ENCODE measurements at places on chromosomes 5 and 9.

DNA sequence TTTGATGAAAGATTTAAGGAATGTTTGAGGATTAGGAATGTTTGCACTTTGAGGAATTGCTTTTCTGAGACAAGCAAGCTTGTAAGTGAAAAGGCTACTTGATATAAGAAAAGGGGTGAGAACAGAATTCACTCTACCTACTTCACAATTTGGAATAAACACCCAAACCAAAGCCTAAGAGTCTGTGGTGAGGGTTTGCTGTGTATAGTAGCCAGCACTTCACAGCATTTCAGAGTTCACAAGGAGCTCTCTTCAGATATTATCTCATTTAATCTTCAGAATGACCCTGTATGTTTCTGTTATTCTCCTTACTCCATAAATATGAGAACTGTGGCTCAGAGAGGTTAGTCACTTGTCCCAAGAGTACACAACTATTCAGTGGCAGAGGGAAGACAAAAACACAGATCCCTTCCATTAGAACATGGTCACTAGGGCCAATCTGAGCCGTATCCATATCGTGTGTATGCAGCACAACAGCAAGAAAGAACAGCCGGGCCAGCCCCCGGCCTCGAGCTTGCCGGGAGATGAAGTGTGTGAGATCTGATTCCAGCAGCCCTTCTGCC is 92.4 kb downstream of the FRMD3 start:
- no peak for DNase-seq

DNA sequence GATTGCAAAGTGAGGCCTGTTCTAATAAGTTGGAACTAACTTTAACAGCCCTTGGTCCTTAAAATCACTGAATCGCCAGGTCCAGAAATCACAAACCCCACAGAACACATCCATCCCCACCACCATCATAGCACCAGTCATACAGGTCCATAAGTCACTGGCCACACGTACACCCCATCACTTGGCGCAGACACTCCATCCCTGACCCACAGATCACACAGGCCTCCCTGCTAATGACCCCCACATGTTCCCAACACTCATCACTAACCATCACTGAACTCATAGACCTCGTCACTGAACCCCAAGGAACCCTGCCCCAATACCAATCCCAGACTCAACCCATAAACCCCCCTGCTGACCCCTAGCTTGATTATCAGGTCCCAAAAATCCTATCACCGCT is 41.2 kb upstream of the ZNF300 start:
- DNase-seq = no peak

GRCh38 chr9:16243798-16244197 is 626.7 kb downstream of the BNC2 start:
- DNase-seq = no peak

DNA sequence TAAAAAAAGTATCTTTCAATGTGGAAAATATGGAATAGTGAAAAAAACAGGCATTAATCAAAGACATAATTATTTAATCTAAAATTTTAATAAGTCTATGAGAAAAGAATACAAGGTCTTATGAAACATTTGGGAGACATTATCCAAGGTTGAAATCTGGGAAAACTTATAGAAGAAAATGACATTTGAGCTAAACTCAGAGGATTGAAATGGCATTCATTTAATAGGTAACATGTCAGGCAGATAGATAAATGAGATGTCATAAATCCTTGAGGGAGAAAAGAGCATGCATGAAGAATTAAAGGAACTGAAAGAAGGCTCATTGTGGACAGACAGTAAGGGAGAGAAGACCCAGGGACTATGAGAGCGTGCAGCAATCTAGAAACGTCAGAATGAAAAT is 284.4 kb downstream of the PRR16 start:
- DNase-seq = no peak

DNA sequence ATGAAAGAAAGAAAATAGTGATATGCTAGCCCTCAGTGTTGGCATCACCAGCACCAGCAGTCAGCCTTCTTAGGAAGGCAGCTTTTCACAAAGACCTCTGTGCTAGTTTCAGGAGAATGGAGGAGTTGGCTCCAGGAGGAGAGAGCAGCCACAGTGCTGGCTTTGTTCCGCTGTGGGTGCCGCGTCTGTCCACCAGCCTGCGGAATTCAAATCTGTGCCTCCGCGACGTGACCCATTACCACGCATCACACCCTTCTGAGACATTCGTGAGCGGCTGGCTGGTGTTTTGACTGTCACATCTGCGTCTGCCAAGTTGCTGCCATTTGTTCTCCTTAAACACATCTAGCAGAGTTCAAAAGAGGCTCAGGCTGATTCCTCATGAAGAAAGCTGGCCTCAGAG is 34.4 kb downstream of the SNX18 start:
- DNase-seq = no peak

GRCh38 chr9:3299872-3300271 is 225.9 kb downstream of the RFX3 start:
- DNase-seq = no peak

GRCh38 chr9:14198841-14199455 is 115.0 kb downstream of the NFIB start:
- no peak for DNase-seq

DNA sequence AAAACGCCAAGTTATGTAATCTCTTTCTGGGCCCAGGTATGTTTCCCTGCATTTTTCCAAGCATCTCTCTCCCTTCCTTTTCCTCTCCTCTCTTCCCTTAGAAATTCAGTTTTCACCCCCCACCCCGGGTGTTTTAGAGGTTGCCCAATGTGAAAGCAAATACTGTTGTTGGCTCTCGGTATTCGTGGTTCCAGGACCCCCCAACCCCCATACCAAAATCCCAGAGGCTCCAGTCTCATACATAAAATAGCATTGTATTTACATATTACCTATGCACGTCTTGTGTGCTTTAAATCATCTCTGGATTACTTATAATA is 48.8 kb downstream of the ACER2 start:
- DNase-seq = no peak

DNA sequence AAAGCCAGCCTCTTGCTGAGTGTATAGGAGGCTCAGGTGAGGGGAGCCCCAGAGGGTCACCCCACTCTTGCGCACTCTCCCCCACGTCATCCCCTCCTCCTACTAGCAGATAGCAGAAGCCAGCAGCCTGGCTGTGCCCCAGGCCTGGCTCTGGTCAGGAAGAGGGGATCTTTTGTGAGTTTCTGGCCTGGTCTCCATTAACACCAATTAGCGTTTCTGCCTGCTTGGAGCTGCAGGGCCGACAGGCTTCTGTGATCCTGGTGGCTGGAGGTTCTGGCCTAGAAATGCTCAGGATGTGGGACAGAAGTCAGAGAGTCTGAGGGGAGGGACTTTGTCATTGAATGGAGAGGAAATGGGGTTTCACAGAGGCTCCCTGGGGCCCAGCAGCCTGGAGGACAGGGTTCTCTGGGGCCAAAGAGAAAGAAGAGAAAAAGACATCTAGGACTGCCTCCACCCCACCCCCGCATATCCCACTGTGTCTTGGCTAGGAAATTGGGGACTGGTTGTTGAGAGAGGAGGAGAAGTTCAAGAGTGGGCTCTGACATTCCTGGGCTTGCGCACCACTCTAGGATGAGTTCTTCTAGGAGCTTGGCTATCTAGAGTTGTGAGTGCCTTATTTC is 47.5 kb upstream of the ARAP3 start:
- no peak for DNase-seq

GRCh38 chr5:29879401-29879800 is 1314.1 kb upstream of the CDH6 start:
- no peak for DNase-seq

GRCh38 chr5:179411161-179411841 is 66.0 kb upstream of the ADAMTS2 start:
- DNase-seq = no peak

DNA sequence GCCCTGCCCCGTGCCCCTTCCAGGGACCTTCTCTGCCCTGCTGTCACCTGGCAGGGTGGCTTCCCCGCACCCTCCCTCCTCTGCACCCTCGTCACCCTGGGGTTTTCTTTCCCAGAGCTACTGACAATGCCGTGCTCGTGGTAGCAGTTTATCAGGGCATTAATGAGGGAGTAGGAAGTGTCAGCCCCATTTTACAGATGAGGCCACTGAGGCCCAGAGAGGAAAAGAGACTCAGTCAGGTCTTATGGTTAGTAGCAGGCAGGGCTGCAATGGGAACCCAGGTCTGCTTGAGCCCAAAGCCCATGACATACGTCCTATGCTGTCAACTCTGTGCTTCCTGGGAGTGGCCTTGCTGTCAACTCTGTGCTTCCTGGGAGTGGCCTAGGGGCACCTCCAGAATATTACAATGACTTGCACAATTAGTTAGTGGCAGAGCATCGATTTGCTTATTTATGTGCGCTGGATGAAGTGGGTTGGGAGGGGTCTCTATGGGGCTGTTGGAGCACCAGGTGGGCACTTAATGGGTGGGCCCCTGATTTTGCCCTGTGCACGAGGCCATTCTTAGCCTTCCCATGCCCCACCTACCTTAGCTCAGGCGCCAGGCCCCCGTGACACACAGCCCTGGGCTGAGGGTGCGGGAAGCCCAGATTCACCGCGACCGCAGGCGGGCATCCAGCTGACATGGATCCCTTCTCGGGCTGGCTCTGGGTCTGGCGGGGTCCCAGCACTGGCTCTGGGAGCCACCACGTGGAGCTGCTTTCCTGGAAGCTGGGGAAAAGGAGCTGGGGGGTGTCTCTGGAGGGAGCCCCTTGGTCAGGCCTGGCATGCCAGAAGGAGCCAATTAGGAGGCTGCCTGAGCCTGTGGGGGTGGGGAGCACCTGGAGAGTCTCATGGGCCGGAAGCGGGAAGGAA is 82.0 kb upstream of the ORM1 start:
- DNase-seq = no peak
